NCI-H2107 (cell line): ENCODE measurements at places on chromosomes 12 and 14.
A peak's percentile ranks its signal among the peaks of the same experiment; 100 is the strongest.

GRCh38 chr12:40226705-40227104 lies 1.9 kb downstream of the LRRK2 start:
- no peak for DNase-seq

DNA sequence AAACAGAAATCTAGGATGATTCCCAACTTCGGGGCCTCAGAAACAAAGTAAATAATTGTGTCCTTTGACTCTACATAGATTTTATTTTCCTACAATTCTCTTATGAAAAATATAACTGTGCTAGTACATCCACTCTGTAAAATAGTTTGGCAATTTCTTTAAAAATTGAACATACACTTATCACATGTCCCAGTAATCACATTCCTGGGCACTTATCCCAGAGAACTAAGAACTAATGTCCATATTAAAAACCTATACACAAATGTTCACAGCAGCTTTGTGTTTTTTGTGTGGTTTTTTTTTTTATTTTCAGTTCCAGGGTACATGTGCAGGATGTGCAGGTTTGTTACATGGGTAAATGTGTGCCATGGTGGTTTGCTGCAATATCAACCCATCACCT lies 99.0 kb downstream of the KCNH5 start:
- no peak for DNase-seq

GRCh38 chr12:92070054-92070863 lies 75.4 kb downstream of the BTG1 start:
- DNase-seq, result no peak

GRCh38 chr12:124758266-124759220 lies 105.1 kb downstream of the SCARB1 start:
- DNase-seq, result peak; percentile 41

DNA sequence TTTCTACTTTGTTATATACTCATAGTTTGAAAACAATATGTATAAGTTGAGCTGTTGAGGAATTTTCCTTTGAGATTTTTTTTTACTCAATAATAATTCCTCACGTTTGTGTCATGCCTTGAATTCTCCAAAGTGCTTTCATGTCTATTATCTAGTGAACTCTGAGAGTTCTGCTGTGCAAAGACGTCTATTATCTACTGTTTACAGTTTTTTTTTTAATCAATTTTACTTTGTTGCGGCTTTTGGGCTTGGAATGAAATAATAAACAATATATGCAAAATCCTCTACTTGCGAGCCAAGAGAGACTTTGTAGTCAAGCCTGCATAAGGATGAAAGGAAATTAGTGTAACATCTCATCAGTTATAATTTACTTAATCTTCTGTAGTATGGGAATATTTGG lies 107.2 kb upstream of the FRMD6 start:
- DNase-seq, result no peak

DNA sequence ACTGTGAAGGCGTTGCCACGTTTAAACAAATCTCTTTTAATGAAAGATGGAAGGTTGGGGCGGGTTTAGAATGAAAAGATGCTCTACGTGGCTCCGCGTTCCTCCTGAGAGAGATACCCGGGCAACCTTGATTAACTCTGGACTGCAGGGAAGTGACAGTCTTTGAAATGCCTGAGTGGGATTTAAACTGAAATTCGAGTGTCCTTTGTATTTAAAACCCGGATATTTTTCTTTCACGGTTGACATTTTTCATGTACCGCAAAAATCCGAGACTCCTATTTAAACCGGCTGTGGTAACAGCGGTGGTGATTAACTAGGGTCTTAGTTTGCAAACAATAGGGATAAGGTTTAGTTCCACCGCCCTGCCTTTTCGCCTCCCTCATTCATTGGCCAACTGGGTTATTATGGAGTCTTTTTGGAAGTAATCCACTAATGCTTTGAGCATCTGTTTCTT lies 707 bp downstream of the G2E3 start:
- DNase-seq, result peak; percentile 15

DNA sequence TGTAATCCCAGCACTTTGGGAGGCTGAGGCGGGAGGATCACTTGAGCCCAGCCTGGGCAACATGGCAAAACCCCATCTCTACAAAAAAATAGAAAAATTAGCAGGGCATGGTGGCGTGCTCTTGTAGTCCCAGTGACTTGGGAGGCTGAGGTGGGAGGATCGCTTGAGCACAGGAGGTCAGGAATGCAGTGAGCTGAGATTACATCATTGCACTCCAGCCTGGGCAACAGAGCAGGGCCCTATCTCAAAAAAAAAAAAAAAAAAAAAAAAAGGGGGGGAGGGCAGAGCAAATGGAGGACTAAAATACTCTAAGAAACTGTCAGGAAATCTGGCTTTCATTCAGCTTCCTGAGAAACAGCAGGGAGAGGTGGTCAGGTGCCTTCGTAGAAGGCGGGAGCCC lies 31.7 kb upstream of the TSPAN9 start:
- no peak for DNase-seq

DNA sequence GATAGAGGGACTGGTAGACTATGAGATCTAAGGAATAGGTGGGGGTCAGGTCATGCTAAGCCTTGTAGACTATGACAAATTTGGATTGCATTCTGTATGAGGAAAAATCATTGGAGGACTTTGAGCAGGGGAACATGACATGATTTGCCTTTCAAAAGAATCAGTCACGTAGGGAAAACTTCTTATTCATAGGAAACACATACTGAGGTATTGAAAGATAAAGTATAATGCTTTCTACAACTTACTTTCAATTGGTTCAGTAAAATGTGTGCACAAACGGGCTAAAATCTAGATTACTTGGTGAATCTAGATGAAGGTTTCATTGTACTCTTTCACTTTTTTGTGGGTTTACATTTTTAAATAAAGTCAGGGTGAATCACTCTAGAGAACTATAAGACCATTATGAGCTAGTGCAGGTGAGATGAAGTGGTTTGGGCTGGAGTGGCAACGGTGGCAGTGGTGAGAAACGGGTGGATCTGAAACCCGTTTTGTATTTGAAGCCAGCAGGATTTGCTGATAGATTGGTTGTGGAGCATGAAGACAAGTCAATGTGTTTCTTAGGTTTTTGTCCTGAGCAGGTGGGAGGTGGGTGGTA lies 6.7 kb downstream of the BBS10 start:
- no peak for DNase-seq

- DNase-seq, result no peak
Measured at GRCh38 chr12:59388694-59389093, 207.1 kb upstream of the SLC16A7 start.

- DNase-seq, result no peak
Measured at GRCh38 chr12:49097381-49097780, 2.8 kb upstream of the DHH start.

DNA sequence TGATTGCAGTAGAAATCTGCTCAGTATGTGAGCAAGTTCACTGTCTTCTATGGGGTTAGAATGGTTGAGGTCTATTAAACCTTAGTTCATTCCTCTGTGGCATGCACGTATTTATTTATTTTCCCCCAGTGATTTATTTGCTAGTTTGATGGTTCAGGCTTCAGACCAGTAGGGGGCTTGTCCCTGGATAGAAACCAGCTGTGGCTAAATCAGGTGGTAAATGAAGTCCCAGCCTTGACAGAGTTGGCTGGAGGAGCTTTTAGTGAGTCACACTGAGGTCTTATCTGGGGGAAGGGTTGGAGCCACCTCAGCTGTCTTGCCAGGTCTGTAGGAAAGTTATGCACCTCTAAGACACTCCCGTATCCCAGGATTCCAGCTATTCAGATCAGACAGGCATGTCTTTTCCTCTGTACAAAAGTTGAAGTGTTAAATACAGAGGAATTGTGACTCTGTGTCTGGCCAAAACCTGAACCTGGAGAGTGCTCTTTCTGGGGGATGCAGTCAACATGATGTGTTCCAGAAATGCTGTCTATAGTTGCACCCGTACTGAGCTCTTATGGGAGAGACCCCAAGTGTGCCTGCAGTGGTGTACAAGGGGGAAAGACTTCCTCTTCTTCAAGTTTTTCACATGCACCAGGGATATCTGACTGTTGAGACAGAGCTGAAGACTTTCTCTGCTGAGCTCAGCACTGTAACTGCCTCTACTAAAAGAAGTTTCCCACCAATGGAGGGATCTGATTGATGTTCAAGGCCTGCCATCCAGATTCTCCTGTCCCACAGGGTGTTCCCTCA lies 1322.1 kb downstream of the TMEM121 start:
- peak; percentile 32 for DNase-seq

- DNase-seq, result no peak
Measured at GRCh38 chr14:68733086-68733914, 59.6 kb downstream of the ZFP36L1 start.

DNA sequence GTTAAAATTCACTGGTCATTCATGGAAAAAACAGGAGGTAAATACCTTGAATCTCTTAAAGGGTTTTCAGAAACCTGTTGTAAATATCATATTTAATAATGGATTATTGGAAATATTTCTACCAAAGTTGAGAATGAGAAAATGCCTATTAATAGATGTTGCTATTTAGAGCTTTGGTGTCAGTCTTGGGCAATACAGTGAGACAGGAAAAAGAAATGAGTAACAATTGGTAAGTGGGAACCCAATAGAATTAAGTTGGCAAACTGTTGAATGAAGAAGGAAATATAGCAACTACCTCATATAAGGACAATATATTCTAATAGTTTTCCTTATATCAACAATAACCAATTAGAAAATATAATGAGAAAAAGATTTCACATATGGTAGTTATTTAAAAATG lies 78.0 kb downstream of the ATF7IP start:
- no peak for DNase-seq

DNA sequence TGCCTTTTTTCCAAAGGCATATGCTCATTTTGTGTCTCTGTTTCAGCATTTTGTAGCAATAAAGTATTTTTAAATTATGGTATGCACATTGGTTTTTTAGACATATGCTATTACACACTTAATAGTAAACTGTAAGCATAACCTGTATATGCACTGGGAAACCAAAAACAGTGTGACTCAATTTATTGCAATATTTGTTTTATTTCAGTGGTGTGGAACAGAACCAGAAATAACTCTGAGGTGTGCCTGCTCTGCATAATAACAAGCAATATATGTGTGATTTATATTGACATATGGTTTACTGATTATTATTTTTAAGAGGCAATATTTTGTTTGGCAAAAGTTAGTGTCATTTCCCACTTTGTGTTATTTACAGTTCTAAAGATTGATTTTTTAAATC lies 126.6 kb upstream of the CPNE8 start:
- DNase-seq, result no peak

DNA sequence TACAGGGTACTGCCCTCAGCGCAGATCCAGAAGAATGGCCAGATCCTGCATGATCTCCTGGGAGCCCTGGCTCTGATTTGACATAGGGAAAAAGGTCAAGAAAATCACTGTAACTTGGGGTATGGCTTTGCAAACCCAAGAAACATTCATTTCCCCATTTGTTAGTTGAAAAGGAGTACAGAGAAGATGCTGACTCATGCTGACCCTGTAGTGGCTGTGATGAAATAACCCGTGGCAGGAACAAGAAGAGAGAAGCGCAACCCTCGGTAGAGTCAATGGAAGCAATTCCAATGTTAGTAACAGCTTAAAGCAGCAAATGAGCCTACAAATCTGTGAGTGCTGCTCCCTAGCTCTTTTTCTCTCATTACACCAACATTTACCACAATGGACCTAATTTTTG lies 281.6 kb upstream of the NPAS3 start:
- no peak for DNase-seq

GRCh38 chr14:35004839-35005238 lies 22.0 kb downstream of the SRP54 start:
- no peak for DNase-seq

GRCh38 chr12:130198026-130198662 lies 35.9 kb downstream of the FZD10 start:
- no peak for DNase-seq

DNA sequence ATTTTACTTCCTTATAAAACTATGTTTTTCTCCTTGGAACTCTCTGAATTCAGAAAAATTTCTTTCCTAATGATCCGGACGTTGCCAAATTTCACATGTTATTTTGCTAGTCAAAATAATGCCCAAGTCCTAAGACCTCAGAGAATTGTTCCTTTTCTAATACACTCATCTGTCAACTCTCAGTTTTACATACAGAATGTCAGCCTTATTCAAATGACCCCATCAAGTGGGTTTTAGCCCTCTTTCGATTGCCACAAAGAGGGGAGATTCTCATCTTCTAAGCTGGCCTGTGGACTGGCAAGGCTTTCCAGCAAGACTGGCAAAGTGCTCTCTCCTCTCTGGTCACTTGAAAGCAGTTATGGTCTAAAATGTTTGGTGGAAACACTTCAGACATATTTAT lies 99.3 kb upstream of the GPHB5 start:
- DNase-seq, result no peak

GRCh38 chr12:98727196-98727595 lies 82.1 kb downstream of the APAF1 start:
- DNase-seq, result no peak

DNA sequence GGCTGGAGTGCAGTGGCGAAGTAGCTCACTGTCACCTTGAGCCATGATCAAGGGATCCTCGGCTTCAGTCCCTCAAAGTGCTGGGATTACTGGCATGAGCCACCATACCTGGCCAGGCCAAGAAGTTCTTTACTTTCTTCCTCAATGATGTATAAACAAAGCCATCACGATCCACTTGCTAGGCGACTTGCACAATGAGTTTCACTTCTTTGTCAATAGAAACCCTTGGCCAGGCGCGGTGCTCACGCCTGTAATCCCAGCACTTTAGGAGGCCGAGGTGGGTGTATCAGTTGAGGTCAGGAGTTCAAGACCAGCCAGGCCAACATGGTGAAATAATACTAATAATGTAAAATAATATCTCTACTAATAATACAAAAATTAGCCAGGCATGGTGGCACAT lies 14.4 kb upstream of the SPSB2 start:
- DNase-seq, result no peak

- no peak for DNase-seq
Measured at GRCh38 chr12:63045020-63045860, 105.8 kb downstream of the AVPR1A start.

DNA sequence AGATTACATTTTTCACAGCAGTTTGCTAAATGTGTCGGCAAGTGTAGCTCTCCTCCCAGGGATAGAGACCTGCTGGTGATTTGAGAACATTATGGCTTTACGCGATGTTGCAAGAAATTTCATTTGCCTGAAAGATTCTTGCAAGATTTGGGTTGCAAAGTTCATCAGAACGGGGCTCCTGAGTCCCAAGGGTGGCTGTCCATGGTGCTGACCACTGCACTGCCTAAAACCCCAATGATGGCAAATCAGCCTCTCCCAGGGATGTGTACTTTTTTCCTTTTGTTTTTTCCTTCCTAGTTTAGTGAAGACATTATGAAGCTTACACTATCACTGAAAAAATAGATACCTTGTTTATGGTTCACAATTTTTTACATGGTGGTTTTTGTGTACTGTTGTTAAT lies 85.4 kb downstream of the WSCD2 start:
- no peak for DNase-seq

DNA sequence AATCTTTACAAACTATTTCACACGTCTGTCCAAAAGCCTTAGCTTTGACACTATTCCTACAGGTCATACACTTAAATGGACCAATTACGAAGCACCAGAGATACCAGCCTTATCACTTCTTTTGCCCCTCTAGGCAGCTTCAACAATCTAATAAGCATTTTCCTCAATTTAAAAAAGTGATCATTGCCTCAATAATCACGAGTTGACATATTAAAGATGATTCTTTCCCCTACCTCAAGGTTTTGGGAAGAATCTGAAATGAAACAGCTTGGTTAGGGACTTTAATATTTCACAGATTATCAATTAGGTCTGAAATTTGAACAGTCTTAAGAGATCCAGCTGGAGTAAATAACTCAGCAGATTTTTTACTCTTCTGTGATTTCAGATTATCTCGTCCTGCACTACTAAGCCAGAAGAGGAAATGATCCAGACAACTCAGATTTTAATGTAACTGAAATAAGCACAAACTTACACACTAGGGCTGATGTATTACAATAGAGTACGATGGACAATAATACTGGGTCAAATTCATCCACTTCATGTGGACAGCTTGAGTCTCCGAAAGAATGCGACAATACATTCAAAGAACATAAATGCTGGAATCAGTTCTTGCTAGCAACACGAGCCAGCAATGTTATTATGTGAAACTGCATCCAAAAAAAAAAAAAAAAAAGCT lies 15.9 kb downstream of the UBE2N start:
- no peak for DNase-seq
